CD8-positive, alpha-beta memory T cell (primary cell): ENCODE measurements at places on chromosomes 1 and 21. TPM values are rescaled to one million over a fixed set of nuclear protein-coding genes. Genes with fewer than 3 reads are reported as not detected.

The KRTAP22-2 gene
- not detected for total RNA-seq

The CCDC17 gene
- total RNA-seq = 1.4 TPM

The KRTAP7-1 gene
- total RNA-seq = not detected

The MSTO1 gene
- total RNA-seq = 92.0 TPM

GRCh38 chr1:15460708-15461095 lies 4.2 kb downstream of the CELA2A start:
- H3K4me1 ChIP-seq = no peaks in the 10 kb centered on the region
- no peaks in the 10 kb centered on the region for H3K27me3 ChIP-seq
- DNase-seq = no peak
- H3K36me3 ChIP-seq = no peaks in the 10 kb centered on the region
- no peak overlapping the region for H3K4me3 ChIP-seq
- H3K27ac ChIP-seq = no peak overlapping the region

- no peaks in the 10 kb centered on the region for H3K36me3 ChIP-seq
- no peaks in the 10 kb centered on the region for H3K4me1 ChIP-seq
- no peak overlapping the region for H3K27ac ChIP-seq
- H3K4me3 ChIP-seq = no peak overlapping the region
Observed at GRCh38 chr1:71228241-71228640, 147.4 kb upstream of the ZRANB2 start.
